ENCODE measurements at places on chromosomes 7 and 10.

DNA sequence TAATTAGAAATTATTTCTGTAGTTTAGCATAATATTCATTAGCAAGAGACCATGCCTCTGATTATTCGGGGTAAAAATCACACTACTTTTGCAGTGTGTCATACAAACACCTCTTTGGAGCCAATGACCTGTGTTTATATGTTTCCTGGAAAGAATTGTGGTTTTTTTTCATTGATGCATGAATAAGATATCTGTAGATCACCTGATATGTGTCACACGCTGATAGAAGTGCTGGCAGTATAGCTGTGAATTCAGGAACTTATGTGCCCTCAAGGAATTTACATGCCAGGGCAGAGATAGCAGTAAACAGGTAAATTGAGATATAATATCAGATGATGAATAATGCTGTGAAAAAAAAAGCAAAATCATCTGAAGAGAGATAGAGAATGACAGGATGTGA lies 118.2 kb downstream of the VPS50 start:
- DNase-seq: no peak

DNA sequence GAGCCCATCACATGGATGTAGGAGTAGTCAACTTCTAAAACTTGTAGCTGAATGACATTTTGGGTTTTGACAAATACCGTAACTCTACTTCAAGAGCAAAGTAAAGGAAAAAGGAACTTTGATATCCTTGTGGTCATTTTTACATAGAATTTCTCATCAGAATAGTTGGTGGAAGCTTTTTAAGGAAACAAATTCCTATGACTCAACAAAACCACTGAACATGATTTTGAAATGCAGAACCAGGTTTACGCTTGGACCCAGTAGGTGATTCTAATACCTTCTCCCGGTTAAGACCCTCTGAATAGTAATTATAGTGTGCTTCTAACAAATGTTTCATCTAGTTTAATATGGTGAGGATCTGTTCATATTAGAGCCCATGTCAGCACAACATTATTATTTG lies 307.8 kb downstream of the GPR37 start:
- DNase-seq: no peak

DNA sequence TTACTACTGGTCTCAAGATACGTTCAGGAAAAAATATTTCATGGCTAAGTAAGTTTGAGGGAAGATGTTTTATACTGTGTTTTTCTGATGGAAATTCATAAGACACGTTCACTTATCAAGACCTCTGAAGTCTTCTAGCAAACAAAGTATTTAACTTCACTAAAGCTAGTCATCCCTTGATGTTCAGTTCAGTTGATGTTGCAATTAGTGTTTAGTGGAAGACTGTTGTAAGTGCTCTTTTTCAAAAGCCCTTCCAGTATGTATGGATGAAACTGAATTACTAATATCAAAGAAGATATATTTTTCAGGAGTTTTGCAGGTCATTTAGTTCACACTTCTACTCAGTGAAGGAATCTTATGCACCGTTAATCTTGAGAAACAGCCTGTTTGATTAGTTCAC lies 25.1 kb downstream of the CUL1 start:
- DNase-seq: no peak

DNA sequence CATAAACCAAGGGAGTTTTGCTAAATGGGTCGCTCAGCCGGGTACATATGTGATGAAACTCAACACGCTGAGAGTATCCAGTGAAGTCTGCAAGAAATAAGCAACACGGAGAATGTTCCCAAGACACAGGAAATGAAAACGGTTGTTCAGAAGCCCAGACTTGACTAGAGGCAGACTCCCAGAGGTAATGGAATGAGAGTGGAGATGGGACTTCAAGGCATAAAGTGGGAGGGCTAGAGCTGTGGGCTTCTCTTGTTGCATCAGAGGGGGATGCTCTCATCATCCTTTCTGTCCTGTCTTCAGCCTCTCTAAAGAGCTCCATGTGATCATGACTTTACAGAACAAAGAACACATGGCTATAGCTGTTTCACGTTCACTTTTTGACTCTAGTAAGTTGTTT lies 88.3 kb downstream of the BAMBI start:
- DNase-seq: no peak

- DNase-seq: no peak
These were observed 538.7 kb downstream of the DNAJB6 start for GRCh38 chr7:157875230-157876179.

GRCh38 chr7:138492423-138492822 lies 32.4 kb downstream of the TRIM24 start:
- DNase-seq: no peak

GRCh38 chr10:33459602-33460001 lies 125.1 kb upstream of the NRP1 start:
- no peak for DNase-seq

- DNase-seq: no peak
These were observed 96.3 kb upstream of the NEBL start for GRCh38 chr10:20993389-20993788.

- DNase-seq: no peak
These were observed 68.5 kb downstream of the TBXAS1 start for GRCh38 chr7:139897422-139898090.

- no peak for DNase-seq
These were observed 25.2 kb downstream of the SFTPD start for GRCh38 chr10:79923669-79924068.

DNA sequence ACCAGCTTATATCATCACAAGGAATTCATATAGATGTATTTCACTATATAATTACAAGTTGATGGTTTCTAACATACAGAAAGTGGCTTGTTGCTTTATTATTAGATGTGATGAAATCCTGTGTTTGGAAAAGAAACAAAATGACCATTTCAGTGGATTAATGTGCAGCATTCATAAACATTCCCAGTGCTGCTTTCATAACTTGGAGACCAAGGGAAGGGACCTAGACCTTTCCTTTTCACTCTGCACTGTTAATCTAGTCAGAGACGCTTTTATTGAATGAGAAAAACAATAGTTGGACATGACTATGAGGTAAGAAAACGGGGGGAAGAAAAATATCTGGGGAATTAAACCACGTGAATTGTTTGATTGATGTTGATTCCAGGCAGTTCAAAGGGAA lies 160.0 kb downstream of the HDAC9 start:
- DNase-seq: no peak

DNA sequence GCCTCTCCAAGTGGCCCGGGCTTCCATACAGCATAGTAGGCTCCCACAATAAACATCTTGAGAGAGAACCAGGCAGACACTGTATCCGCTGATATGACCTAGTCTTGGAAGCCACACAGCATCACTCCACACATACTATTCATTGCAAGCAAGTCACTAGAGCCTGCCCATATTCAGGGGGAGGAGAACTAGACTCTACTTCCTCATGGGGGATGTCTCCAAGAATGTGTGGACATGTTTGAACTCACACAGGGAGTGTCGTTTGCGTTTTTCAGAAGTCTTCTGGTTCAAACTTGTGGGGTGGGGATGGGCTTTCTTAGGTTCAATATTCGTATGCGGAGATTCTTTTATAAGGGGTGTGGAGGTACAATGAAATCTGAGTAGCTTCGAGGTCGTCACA lies 232.6 kb upstream of the HABP2 start:
- DNase-seq: no peak

DNA sequence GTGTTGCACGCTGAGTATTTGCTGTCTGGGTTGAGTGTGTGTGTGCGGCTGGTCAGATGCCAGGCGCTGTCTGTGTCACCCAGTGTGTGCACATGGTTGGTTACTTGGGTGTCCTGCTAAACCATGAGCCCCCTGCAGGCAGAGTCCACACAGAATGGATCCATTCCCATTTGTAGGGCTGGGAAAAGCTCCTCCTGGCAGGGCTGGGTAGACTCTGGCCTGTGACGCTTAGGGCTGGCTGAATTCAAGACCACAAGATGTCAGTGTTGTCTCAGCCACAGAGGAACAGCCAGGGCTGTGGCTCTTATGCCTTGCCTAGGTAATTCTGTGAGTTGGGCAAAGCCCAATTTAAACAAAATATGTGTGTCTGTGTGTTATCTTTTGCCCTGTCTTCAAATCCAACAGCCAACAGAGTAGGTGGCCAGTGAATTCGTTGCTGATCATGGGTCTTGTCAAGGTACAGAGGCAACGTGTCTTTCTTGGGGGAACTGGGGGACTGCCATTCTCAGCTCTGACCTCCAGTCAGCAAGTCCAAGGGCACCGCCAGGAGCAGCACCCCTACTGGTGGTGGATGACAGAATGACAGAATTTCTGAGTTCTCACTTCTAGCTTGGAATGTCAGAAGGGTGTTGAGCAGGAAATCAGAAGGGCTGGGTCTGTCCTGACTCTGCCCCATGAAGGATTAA lies 285.1 kb downstream of the CCSER2 start:
- DNase-seq: no peak

All from esophagus squamous epithelium (tissue), 5 donors.